ENCODE measurements at places on chromosomes 2 and 18.

DNA sequence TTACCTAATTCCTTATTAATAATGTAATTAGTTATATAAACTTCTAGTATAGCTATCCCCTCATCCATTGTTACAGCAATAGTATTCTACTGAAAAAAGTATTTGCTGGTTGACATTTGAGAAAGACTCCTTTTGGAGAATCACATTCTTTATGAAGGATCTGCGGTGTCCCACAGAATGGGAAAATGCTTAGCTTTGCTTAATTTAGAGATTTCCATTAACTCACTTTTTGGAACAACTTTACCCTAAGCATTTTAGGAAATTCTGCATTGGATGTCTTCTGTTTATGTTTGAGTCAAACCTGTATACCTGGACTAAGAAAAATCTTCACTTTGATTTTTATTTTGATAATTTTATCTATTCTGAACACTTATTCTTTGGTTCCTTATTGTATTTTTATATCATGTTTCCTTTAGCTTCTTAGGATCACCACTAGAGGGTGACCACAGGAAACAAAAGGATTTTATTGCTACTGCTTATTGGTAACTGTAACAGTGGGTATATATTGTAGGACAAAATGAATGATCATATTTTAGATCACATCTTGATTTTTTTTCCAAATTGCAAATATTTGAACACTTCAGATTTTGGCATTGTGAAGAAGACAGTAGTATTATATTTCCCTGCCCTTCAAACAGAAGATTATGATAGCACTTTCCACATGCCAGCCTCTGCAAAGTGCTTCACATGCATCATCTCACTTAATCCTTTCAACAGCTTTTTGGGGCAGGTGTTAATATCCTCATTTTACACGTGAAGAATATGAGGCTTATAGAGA lies 79.6 kb downstream of the MIB1 start:
- DNase-seq, result no peak

DNA sequence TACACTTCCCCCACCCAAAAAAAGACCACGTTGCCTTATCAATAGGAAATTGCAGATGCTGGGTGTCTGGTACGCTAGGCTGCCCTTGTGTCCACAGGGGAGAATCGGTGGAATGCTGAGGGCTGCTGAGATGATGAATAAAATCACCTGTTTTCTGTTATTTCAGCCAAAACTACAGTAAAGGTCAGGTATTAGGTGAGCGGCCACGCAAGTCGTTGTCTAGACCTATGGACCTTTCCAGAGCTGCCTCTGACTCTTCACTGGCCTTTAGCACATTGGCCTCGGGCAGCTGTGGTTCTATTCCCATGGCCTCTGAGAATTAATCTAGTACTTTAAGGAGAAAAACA lies 89.6 kb downstream of the MTCL1 start:
- DNase-seq, result no peak

DNA sequence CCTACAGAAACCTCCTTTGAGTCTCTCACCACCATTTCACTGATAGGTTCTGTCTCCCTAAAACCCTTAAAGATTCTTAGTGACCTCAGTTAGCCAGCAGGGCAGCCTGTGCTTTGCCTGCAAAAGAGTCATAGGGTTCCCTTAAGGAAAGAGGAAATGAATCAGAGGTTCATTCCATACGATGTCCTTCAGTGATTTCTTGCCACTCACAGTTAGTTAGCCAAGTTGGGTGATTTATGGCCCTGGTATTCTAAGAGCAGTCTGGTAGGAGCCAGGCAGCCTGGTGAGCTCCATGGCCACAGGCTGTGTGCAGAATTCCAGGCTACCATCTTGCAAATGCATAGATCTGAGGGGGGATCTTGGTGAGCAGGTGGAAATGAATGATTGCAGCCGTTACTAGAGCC lies 18.7 kb upstream of the CCBE1 start:
- no peak for DNase-seq

DNA sequence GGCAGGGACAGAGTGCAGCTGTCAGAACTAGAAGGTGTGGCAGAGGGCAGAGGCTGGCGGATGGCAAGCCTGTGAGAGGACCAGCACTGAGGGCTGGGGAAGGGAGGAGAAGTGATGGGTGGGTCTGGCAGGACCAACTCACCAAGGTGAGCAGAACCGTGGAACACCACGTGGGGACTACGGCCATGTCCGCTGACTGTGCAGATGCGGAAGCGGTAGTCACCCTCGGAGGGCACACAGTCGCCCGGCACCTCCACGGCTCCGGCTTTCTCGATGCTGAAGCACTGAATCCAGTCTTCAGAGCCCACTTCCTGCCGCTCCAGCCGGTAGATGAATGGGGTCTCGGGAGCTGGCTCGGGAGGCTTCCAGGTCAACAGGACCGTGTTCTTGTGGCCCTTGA lies 4.2 kb downstream of the OBSL1 start:
- no peak for DNase-seq
